ENCODE measurements at places on chromosomes 16 and 17. TPM values are rescaled to one million over a fixed set of nuclear protein-coding genes. Genes with fewer than 3 reads are reported as not detected.

DNA sequence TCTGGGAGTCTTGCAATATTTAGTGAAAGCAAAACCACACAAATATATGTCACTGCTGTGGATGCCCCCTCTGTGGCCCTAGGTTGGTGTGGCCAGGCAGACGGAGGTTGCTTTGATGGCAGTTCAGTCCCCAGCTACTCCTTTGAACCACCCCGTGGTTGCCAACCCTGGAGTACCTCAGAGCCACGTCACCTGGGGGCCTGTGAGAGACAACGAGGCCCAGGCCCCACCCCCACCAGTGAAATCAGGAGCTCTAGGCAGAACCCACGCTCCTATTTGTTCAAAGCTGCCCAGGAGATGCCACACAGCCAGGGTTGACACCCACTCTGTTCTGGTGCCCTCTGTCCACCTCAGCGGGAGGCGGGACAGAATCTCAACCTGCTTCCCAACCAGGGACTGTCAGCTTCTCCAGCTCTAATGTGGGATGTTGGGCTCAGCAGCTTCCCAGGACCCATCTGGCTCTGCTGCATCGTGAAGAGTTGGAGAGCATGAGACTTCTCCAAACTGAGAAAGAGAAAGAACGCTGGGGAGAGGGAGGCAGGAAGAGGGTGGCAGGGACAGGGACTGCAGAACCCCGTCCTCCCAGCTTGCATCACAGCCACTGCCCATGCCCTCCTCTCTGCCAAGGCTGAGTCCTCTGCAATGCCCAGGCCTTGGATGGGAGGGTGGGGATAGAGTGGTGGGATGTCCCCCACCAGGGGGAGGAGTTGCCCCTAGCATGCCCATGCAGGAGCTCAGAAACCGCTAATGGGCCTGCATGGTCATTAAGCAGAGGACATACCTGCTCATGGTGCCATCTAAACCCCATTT is 81.8 kb downstream of the C16orf78 start:
- no peak for DNase-seq

DNA sequence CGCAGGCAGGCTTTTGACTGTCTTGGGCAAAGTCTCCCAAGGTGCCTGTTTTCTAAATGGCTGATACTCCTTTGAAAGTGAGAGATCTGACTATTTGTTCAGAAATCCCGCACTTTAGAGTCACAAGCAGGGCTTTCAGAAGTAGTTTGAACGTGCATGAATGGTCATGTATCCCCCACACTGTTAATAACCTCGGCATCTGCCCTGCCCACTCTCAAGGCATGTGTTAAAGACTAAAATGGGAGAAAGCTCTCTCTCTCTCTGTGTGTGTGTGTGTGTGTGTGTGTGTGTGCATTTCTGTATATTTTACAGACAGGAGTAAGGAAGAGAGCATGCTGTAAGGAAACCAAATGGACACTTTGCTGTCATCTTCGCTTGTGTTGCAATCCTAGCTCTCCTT is 163.7 kb downstream of the MAF start:
- DNase-seq = no peak

- no peak for DNase-seq
Measured at GRCh38 chr16:50581845-50582244, 33.6 kb downstream of the NKD1 start.

GRCh38 chr16:81268509-81268908 is 30.0 kb downstream of the BCO1 start:
- DNase-seq = no peak

Gene KRT25
- polyA plus RNA-seq = not detected

Measured in stomach (tissue), 19 donors.